ENCODE measurements at places on chromosomes 1 and 21.

GRCh38 chr1:214349781-214350180 lies 68.8 kb downstream of the SMYD2 start:
- DNase-seq: no peak

GRCh38 chr1:186842547-186842946 lies 13.8 kb downstream of the PLA2G4A start:
- DNase-seq: no peak

DNA sequence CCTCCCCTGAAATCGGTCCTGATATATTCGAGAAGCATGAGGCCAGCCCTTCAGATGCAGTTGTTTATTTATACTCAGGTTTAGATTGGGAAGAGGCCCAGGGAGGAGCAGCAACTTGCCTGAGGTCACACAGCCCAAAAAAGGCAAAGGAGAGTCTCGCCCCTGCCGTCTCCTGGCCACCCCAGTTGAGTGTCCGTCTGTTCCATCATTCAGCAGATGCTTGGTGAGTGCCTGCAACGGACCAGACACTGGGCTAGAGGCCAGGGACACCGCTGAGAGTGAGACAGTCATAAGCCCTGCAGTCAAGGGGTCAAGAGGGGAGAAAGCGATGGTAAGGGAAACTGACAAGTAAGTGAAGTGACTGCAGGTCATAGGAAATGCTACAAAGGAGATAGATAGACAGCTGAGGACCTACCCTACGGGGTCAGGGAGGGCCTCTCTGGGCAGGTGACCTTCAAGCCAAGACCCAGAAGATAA lies 15.4 kb upstream of the SELENON start:
- DNase-seq: no peak

GRCh38 chr1:70672442-70672888 lies 261.4 kb downstream of the CTH start:
- DNase-seq: no peak

DNA sequence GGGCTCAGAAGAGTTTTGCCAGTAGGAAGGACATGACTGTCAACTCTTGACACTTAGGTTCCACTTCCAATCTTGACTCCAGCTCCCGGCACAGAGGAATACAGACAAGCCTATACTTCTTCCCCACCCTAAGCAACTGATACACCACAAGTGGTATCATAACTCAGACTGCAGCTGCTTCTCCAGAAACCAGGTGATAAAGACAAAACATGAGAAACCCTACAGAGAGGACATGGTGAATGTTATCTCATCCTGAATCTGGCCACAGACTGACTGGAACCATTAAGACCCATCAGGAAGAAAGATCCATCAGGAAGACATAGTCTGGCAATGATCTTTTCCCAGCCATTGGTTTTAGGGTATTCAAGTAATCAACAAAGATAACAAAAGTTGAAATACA lies 13.8 kb downstream of the PAXBP1 start:
- no peak for DNase-seq

GRCh38 chr1:25744140-25744581 lies 55.8 kb upstream of the SELENON start:
- DNase-seq: no peak

DNA sequence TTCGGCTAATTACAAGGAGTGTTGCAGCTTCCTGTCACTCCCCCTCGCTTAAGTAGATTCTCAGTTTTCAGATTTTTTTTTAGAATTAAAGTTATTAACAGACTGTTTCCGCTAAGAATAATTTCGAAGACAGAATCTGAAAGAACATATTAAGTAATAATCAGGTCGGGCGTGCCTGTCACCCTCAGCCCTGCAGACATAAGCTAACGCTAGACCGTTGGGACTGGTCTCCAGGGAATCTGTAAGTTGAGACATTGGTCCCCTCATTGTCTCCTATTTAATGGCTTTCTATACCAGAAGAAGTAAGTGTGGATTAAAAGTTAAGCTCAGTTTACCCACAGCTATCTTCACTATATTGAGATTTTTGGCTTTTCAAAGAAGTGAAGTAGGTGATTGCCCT lies 14.5 kb downstream of the NMNAT1 start:
- no peak for DNase-seq

- no peak for DNase-seq
These were observed 59.7 kb downstream of the ALPL start for GRCh38 chr1:21568809-21569385.

DNA sequence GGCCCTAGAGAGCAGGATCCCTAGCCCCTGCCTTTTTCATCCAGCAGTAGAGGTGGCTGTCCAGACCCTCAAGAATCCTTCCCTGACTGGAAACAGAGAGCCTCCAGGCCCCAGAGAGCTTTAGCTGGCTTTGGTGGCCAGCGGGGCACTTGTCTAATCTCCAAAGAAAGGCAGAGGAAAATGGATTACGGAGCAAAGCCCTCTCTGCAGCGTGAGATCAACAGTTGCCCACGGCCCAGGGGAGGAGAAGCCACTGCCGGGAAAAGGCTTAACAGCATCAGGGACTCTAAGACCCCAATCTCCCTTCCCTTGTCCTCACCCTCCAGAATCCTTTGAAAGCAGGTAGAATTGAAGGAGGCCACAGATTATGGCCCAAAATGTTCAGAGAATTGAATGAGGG lies 35.8 kb upstream of the GRIK3 start:
- no peak for DNase-seq

DNA sequence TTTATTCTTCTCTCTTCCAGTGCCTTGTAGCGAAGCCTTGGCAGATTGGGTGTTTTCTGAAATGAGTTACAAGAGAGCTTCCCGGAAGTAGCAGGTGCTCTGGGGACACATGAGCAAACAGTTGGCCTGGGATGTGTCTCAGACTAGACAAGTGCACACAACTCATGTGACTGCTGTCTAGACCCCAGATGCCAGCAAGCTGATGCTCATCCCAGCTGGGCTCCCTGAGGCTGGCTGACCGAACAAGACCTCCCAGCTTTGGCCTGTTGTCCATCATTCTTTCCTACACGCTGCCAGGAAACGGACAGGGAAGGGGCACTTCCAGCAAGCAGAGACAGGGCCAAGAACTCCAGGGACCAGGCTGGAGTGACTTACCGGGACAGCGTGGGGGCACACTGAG lies 18.7 kb upstream of the CSF1 start:
- DNase-seq: no peak

DNA sequence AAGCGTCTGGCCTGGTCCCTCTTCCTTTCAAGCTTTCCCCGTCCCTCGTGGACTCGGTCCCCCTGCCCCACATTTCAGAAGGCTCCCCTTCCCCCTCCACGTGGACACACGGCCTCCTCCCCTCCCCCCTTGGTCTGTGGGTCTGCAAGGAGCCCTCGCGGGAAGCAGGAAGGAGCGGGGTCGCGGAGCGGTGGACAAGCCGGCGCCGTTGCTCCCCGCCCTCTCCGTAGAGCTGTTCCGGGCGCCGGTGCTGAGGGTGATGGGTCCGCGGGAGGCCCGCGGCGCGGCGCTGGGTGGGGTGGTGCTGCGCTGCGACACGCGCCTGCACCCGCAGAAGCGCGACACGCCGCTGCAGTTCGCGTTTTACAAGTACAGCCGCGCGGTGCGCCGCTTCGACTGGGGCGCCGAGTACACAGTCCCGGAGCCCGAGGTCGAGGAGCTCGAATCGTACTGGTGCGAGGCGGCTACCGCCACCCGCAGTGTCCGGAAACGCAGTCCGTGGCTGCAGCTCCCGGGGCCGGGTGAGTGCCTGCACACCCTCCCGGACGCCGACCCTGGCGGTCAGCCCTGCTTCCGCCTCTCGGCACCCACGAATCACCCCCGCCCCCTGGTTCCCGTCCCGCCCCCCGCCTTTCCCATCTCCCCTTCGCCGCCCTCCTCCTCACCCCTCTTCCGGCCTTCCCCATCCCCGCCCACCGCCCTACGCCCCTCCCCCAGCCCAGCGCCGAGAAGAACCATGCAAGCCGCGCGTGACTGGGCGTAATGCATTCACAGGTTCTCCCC lies 5.3 kb downstream of the FCRLB start:
- DNase-seq: peak; percentile 90

DNA sequence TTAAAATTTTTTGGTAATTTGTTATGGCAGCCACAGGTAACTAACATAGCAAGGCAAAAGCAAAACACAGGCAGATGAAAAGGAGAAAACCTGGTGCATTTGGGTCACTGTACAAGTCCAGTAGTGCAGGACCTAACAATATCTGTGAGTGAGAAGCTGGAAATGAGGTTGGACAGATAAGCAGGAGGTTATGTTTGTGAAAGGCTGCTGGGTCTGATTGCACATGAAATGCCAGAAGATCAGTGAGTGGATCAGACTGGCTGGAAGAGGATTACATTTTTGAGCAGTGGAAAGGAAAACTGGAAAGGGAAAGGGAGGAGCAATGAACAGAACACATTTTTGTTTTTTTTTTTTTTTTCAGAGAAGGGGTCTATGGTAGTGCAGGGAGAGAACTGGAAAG lies 73.6 kb downstream of the CYYR1 start:
- no peak for DNase-seq

DNA sequence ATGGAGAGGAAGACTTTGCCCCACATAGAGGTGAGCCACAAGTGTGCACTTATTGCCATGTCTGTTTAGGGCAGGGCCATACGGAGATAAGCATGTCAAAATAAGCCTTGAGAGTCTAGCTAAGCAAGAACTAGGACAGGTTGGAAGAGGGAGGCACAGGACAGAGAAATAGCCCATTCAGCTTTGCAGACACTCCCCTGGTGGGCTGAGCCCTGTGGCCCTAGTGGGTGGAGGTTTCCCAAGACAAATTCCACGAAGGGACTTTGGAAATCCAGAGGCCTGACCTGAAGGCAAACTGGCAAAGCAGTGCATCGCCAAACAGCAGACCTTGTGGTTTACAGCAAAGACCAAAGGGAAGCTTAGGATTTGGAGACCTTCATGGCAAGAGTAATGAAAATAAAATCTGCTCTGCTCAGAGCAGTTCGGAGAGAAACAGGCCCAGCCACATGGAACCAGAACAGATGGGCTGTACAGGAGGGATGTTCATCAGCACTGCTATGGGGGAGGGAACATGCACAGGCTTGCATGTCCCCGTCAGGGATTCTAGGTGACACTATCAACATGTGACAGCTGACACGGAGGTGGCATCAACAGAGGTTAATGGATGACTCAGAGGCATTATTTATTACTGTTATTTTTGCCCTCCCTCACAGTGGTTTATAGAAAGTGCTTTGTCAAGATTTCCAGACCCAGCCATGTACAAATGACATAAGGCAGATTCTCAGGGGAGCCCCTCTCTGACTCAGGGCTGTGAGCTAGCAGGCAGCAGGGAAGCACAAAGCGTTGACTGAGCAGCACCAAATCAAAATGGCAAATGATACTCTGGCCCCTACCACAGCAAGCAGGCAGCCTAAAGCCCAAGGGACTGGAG lies 90.1 kb upstream of the IRF2BP2 start:
- DNase-seq: peak; percentile 63

- DNase-seq: no peak
These were observed 149.3 kb downstream of the ADGRL2 start for GRCh38 chr1:81950037-81950436.

DNA sequence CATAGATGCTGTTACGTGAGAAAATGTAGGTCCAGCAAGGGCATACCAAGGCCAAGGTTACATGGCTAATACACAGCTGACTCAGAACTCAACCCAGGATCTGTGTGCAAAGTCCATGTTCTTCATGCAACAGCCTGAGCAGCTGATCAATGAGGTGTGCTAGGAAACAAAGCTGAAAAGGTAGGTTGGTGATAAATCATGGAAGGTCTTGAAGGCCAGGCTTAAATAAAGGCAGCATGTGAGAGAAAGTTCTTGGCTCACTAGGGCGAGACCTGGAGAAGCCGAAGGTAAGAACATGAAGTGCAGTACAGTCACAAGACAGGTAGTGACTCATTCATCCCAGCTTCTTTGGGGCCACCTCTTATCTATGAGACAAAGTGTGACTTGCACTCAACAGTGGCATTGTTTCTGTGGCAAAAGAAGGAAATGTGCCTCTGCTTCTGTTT lies 33.4 kb downstream of the TLR5 start:
- no peak for DNase-seq

- no peak for DNase-seq
These were observed 2.6 kb upstream of the TNFRSF8 start for GRCh38 chr1:12060500-12060899.

- no peak for DNase-seq
These were observed 20.5 kb downstream of the FUBP1 start for GRCh38 chr1:77958391-77958790.

DNA sequence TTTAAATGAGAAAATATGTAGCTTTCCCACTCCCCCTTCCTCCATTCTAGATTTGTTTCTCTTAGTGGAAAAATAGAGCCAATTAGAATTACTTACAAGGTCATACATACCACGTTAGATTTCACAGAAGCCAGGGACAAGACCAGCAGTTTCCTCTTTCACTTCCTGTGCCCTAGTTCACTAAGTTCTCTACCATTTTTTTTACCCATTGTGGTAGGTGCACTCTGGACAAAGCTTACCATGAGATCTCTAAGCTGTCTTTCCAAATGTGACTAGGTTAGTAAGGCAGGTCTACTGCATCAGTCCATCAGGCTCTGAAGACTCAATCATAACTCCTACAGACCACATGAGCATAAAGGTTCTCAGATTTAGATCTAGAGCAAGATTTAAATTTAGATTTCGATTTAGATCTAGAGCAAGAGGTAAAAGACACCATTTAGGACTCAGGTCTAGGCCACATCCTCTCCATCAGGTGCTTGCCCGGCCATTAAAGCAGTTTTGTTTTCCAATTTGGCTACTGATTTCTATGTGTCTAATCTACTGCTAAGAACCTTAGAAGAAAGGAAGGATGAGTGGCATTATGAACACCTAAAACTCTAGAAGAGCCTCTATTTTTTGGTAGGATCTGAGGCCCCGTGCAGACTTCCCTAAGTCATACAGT lies 235.3 kb downstream of the FAF1 start:
- DNase-seq: peak; percentile 22

- peak; percentile 1 for DNase-seq
These were observed 3933.6 kb downstream of the SRGAP2C start for GRCh38 chr1:125118147-125118993.

DNA sequence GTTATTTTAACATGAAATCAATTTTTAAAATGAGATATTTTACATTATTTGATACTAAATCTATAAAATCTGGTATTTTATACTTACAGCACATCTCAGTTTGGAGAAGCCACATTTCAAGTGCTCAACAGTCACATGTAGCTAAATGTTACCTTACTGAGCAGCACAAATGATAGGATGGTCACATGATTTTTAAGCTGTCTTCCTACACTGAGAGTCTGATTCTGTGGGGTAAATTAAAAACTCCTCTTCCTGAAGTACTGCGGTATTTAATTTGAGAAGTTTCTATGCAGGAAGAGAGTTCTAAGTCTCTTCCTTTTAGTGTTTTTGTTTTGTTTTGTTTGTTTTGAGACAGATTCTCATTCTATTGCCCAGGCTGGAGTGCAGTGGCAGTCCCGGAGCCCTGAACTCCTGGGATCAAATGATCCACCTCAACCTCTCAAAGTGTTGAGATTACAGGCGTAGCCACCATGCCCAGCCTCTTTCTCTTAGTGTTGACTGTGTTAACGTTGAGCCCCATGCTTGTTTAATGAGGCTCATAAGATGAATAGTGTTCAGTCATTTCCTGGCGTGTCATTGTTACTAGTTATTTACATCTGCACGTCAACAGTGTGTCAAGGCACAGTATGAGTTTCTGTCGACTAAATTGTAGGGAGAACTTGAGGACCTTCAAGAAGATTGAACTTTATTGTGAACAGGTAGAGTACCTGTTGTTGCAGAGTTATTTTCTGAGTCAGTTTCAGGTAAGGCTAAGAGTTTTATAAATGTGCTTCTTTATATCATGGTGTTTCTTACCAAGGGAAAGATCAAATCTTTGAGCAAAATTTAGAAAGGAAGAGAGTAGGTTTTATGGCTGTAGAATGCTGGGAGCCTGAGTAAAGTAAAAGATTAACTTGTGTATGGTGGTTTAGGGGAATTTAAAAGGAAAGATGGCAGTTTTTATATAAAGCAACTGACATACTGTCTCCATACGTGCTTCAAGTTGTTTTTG lies 3.3 kb downstream of the CNST start:
- DNase-seq: no peak

All from GM20000 (cell line).